ENCODE measurements at places on chromosomes 5 and 9.

- DNase-seq, result peak; percentile 53
These were observed 283.6 kb downstream of the EBF1 start for GRCh38 chr5:158816011-158816696.

- DNase-seq, result no peak
These were observed 2.1 kb upstream of the SLC25A46 start for GRCh38 chr5:110736753-110737152.

- DNase-seq, result no peak
These were observed 378.0 kb downstream of the MLLT3 start for GRCh38 chr9:20244271-20244670.

DNA sequence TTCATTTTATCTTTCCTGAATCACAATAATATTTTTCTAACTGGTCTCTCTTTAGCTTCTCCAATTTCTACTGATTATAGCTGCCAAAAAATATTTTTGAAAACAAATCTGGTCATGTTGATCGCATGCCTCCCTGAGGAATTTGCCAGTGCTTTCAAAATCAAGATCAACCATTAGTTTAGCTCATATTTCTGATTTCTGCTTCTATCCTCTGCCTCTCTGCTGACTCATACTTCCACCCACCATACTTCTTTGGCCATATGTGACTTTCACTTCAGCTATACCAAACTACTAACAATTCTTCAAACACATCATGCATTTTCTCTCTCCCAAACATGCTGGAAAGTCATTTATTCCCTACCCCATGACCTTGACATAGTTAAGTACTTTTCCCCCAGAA lies 636.5 kb downstream of the TLE1 start:
- peak; percentile 68 for DNase-seq

DNA sequence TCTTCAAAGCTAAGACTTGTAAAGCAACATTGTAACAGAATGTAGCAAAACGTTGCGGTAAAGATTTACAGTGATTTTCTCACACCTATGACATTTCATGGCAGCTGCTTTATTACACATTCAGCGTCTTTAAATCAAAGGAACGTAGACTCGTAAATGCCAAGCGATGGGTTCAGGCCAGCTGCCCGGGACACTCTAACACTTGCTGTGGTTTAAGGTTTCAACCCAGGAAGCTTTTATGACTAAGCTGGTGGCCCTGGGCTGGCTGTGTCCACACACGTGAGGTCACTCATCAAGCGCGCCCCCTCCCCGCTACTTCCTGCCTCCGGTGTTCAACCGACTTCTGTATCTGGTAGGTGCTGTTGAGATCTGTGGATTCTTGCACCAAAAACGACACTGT lies 2.5 kb downstream of the SLC6A18 start:
- DNase-seq, result peak; percentile 13

DNA sequence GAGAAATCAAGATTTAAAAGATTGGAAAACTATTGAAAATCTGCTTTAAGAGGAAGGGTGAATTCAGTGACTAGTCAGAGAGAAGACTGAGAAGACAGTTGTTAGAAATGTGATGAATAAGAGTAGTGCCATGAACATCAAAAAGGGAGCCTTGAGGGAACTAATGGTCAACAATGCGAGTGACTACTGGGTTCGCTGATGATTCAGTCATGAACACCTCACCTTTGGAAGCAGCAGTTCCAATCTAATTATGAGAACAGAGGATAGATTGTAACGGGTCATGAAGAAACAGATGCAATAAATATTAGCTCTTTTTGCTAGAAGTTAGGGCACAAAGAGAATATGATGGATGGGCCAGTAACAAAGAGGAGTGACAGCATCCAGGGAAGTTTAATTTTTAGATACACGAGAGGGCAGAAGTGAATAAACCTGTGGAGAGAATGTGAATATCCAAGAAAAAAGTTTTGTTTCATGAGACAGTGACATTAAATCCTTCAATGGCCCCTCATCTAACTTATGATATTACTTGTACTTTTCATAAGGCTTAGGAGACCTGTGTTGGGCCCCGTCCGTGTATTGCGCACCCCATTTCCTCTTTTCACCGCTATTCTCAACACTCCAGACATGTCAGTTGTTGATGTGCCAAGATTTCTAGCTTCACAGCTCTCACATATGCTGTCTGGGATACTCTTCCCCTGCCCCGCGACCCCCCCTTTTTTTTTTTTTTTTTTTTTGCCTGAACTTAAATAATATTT lies 23.5 kb upstream of the IFNE start:
- peak; percentile 68 for DNase-seq

- peak; percentile 55 for DNase-seq
These were observed 16.5 kb downstream of the DNAJA1 start for GRCh38 chr9:33041432-33042188.

DNA sequence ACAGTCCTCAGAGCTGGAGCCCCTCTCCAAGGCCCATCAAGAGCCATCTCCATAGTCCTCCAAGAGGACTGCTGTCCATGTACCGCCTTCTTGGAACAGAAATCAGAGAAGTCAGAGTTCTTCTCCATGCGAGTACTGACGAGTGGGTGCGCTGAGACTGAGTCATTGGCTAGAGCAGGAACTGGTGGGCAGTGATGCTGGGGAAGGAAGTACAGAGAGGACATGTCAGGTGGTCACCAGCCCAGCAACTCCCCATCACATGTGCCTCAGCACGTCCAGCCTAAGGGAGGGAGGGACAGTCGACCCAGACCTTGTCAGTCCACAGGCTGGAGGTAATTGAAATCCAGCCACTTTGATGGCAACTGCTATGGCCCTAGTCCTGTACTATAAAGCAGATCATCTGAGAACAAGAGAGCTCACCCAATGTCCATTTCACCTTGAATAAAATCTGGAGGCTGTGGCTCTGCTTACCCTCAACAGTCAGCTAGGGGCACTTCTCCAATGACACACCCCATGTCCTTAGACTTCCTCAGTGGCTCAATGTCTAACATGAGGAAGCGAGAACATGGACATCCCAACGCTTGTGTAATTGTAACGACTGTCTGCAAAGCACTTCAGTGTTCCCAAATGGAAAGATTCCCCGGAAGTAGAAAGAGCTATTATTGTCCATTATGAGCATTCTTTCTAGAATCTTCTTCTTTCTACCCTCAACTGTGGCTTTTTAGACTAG lies 15.0 kb upstream of the FBP1 start:
- DNase-seq, result no peak

- no peak for DNase-seq
These were observed 589.2 kb upstream of the KLF4 start for GRCh38 chr9:108078811-108079210.

- DNase-seq, result peak; percentile 31
These were observed 80.1 kb downstream of the SPTLC1 start for GRCh38 chr9:92035146-92035545.

- no peak for DNase-seq
These were observed 3.2 kb downstream of the CD180 start for GRCh38 chr5:67193439-67193807.

DNA sequence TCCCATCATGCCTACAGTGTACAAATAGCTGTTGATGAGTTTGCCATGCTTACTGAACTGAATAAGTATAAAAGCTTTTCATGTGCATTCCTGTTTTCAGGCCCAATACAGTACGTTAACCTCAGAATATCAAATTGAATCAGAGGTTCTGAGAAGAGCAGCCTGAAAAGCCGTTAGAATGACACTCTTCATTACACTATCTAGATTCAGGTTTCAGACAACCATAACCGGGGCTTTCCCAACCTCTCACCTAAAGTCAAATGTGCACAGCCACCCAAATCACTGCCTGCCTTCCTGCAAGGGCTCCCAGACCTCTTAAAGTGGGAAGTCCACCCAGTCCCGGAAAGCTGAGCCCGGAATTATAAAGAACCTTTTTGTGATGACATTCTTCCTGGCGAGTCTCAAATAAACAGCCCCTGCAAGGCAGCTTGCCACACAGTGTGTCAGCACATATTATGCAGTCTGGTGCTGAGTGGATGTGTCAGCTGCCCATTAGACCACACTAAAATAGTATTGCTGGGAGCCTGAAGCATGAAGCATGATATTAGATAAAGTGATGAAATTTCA lies 245.8 kb downstream of the TLE4 start:
- peak; percentile 3 for DNase-seq

GRCh38 chr5:54281960-54282692 lies 28.2 kb downstream of the ARL15 start:
- DNase-seq, result no peak

DNA sequence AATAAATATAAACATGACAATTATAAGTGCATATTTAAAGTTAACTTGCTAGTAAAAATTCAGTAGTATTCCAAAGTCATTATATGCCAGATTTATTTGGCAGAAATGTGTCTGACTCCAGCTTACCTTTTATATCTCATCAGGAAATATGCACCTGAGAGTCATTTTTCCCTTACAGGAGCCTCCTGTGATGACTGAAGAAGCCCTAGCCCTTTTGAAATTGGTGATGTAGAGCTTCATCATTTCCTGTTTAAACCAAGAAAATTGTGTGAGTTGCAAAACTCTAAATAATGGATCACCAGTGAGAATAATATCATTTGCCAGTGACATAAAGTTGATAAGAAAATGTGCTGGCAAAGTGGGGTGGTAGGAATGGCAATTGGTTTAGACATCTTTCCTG lies 42.1 kb upstream of the CTNND2 start:
- DNase-seq, result no peak

DNA sequence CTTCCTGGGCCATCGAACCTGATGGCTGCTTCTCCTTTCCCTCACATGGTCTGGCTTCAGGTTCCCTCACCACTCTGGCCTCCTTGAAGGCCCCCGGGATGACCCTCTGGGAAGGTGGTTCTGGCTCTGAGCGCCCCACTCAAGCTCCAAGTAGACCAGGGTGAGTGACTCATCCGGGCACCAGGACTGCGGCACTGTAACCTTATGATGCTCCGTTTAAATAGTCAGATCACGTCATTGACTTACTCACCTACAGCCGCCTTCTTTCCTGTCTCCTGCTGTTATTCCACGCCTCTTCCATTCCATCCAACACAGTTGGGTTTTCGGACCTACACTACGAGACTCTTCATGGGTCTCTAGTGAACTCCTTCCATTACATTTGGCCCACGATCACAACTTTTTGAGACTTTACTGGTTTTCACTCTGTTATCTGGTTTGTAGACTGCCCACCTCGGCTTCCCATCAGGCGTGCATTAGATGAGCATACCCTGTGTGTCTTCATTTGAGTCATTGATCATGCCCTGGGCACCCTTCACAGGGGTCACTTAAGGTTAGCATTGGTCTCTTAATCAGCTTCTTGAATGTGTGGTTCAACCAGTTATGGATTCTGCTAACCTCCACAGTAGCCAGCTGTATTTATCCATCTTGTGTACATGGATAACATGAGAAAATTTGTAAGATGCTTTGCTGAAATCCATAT lies 138.8 kb upstream of the LMX1B start:
- DNase-seq, result peak; percentile 72

- DNase-seq, result no peak
These were observed 44.6 kb upstream of the FCN1 start for GRCh38 chr9:134962065-134962972.

- no peak for DNase-seq
These were observed 252.1 kb upstream of the ZNF608 start for GRCh38 chr5:124998520-124998919.

Measured in fibroblast of mammary gland (primary cell).